ENCODE measurements at places on chromosomes 11 and 22. TPM values are rescaled to one million over a fixed set of nuclear protein-coding genes. Genes with fewer than 3 reads are reported as not detected.

The FIBIN gene
- total RNA-seq, result not detected

The KRTAP5-1 gene
- total RNA-seq, result not detected

The NPTXR gene
- total RNA-seq, result 15.3 TPM

The POU2AF2 gene
- total RNA-seq, result not detected

The HSPB2 gene
- not detected for total RNA-seq

The API5 gene
- 89.6 TPM for total RNA-seq

The BLID gene
- total RNA-seq, result not detected

The CASP1 gene
- total RNA-seq, result 0.52 TPM

The SYT7 gene
- 0.72 TPM for total RNA-seq

The APOL2 gene
- total RNA-seq, result 37.3 TPM

The ZNF280B gene
- 1.3 TPM for total RNA-seq

The INSC gene
- total RNA-seq, result not detected

The CASP12 gene
- not detected for total RNA-seq

The BATF2 gene
- 1.0 TPM for total RNA-seq

The MRPL23 gene
- total RNA-seq, result 133 TPM

The OLFML1 gene
- total RNA-seq, result not detected

The SYCE3 gene
- total RNA-seq, result not detected

The DTX4 gene
- 4.8 TPM for total RNA-seq

The MMP11 gene
- 0.12 TPM for total RNA-seq

The PANX3 gene
- not detected for total RNA-seq

The SNX32 gene
- 0.06 TPM for total RNA-seq

The C11orf91 gene
- 1.8 TPM for total RNA-seq

The OR2AG2 gene
- total RNA-seq, result not detected

The C11orf54 gene
- 10.5 TPM for total RNA-seq

The SORL1 gene
- 1.7 TPM for total RNA-seq

The TRABD gene
- total RNA-seq, result 40.5 TPM

Data from A549 treated with CORT108297 at 1 μM for 4 hours (cell line).